LNCaP clone FGC (cell line): ENCODE measurements at places on chromosomes 4 and X.

GRCh38 chr4:173509036-173510001 lies 20.7 kb downstream of the HAND2 start:
- no peak for DNase-seq

GRCh38 chr4:105622269-105622668 lies 69.8 kb downstream of the ARHGEF38 start:
- DNase-seq: no peak

- DNase-seq: no peak
Measured at GRCh38 chr4:38659346-38659745, 4.7 kb upstream of the KLF3 start.

DNA sequence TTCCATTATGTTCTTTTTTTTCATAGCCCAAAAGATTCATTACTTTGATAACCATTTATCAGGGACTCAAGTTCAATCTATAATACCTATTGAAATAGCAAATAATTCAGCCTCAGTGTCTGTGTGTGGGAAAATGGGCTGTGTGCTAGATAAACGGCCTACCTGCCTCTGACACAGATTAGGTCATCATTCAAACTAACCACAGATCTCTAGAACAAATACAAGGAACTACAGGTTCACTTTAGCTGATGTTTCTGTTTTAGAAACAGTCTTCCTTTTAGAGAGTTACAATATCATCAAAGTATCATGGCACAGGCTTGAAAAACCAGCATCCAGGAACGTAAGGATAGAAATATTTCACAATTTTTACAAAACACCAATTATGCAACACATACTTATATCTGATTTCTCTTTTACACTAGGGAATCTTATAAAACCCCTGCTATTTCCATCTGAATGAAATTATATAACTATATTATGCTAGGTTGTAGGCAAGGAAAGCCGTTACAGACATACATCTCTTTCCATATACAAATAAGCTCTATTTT lies 56.6 kb upstream of the MAB21L2 start:
- no peak for DNase-seq

- no peak for DNase-seq
Measured at GRCh38 chrX:20461576-20461975, 194.9 kb upstream of the RPS6KA3 start.

- DNase-seq: no peak
Measured at GRCh38 chrX:129706400-129707072, 32.2 kb upstream of the XPNPEP2 start.

GRCh38 chr4:10084651-10085358 lies 31.8 kb downstream of the WDR1 start:
- no peak for DNase-seq

DNA sequence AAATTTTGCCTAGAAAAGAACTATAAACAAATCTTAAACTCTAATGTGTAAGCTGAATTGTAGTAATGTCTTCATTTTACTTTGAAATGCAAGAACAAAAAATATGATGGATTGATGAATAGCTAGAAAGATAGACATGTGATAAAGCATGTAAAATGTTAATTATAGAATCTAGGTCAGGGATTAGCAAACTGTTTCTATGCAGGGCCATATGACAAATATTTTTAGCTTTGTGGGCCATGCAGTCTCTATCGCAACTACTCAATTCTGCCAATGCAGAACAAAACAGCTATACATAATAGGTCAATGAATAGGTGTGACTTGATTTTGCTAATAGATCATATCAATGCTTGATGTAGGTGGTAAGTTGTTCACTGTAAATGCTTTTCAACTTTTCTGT lies 75.3 kb downstream of the TBCK start:
- DNase-seq: no peak

DNA sequence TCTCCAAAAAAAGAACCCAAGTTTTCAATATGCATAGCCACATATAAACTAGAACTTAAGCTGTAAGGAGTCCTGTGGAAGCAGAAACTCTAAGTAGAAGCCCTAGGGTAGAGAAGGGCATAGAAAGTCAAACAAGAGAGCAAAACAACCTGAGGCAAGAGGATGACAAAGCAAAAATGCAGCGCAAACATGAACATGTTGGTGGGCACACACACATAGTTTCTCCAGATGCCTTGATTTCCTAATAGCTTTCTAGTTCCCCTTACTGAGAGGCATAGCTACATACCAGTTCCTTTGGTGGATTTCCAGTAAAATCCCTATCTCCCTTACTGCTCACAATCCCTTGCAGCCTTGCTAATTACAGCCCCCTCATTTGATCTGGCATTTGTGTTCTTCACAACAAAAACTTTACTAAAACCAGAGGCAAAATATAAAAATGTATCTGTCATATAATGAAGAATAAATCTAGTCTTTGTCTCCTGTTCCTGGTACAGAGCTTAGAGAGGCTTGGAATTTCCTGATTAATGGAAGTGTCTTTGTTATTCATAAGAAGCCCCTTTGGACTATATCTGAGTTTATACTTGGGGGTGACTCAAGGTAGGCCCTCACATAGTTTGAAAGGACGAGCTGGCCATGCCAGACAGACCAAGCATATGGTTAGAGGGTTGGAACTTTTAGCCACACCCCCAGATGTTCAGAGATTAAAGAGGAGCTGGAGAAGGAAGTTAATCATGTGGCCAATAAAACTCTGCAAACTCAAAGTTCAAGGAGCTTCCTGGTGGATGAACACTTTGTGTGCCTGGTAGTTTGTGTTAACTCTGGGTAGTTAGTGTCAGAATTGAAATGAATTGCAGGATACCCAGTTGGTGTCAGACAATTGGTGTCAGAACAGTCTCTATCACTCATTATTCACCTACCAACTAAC lies 52.7 kb upstream of the ZCCHC13 start:
- peak; percentile 58 for DNase-seq

GRCh38 chr4:116702949-116703348 lies 382.4 kb downstream of the TRAM1L1 start:
- peak; percentile 19 for DNase-seq

DNA sequence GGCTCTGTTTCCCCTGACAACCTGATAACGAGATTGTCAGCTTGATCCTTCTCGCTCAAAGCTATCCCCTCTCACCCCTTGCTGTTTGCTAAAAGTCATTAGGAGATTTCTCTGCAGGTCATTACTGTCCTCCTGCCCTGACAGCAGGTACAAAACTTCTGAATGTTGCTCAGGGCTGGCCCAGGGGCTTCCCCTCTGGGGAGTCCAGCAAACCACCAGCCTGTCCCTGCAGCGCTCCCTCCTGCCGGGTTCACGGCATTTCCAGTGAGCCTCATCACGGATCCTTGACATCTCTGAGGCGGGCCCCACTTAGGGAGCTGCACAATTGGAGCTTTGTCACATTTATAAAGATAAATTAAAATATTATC lies 5.2 kb upstream of the SORCS2 start:
- DNase-seq: no peak

DNA sequence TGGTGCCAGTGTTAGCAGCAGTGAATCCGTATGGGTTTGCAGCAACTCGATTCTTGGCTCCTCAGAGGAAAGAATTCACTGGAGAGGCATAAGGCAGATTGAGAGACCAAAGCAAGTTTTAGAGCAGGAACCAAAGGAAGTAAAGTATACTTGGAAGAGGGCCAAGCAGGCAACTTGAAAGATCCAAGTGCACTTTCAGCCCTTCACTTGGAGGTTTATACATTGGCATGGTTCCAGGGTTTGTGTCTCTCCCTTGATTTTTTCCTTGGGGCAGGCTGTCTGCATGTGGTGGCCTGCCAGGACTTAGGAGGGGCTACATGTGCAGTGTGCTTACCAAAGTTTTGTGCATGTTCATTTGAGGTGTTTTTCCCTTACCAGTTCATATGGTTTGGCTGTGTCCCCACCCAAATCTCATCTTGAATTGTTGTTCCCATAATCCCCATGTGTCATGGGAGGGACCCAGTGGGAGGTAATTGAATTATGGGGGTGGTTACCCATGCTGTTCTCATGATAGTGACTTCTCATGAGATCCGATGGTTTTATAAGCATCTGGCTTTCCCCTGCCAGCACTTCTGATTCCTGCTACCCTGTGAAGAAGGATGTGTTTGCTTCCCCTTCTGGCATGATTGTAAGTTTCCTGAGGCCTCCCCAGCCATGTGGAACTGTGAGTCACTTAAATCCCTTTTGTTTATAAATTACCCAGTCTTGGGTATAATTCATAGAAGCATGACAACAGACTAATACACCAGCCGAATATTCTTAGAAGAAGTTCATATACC lies 86.2 kb upstream of the TSPAN5 start:
- DNase-seq: no peak

DNA sequence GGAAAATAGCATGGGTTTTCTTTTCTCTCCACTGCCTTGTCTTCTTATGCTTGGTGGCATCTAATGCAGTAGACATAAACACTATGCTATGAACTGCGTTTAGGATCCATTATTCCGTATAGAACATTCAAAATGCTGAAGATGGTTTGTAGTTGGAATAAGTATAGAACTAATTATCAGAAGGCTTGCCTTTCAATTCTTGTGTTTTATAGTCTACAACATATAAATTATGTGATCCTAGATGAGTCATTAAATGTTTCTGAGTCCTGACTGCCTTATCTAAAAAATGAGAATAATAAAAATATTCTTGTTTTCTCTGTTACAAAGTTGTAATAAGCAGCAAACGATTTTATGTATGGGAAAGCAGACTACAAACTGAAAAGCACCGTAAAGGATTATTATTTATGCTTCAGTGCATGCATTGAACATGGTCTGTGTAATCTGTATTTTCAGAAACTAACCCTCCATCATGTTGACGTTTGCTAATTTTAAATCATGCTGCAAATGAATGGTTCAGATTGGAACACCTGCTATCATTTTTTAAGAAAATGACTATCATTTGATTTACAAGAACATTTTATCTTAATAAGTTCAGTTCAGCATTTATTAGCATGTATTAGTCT lies 335.9 kb upstream of the AADAT start:
- DNase-seq: no peak

DNA sequence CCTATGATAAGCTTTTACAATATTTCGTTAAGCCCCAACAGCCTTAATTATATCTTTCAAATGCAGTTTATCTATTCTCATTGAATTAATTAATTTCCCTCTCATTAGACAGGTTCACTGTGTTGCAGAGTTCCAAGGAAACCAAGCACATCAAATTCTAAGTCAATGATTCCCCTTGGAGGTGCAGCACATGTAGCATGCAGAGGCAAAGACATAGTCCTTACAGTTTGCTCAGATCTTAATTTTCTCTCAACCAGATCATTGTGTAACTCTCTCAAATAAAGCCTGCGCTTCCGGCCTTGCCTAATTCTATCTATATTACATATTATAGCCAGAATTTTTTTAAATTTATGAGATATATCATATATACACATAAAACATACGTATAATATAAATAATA lies 205.4 kb downstream of the GRIA2 start:
- no peak for DNase-seq

DNA sequence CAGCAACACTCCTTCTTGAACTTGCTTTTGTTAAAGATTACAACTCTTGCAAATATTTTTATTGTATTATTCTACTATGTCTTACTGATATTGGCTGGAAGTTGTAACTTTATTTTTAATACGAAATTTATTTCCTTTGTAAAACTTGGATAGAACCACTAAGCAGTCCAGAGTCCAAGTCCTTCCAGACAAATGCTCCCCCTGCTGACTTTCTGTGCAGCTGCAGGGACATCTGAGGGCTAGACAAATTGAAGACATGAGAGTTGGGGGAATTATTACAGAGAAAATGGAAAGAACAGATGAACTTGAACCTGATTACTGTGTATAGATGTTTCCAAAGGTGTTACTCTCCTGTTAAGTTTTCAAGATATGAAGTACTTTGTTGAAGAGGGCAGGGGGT lies 238.8 kb downstream of the GRIA3 start:
- no peak for DNase-seq

GRCh38 chr4:95051702-95052020 lies 293.9 kb downstream of the BMPR1B start:
- no peak for DNase-seq

GRCh38 chr4:158496030-158496741 lies 25.5 kb upstream of the RXFP1 start:
- DNase-seq: no peak

GRCh38 chr4:162364651-162365050 lies 200.9 kb upstream of the FSTL5 start:
- DNase-seq: no peak

- DNase-seq: no peak
Measured at GRCh38 chr4:41012911-41013310, 201.4 kb downstream of the APBB2 start.

GRCh38 chrX:19846995-19847790 lies 40.2 kb downstream of the SH3KBP1 start:
- no peak for DNase-seq
